Stimulated activated naive CD8-positive, alpha-beta T cell treated with anti-CD3 and anti-CD28 coated beads, Interleukin-15, amount 100 ng/mL, for 72 hours (primary cell): ENCODE measurements at places on chromosomes 2 and 18.

- DNase-seq: no peak
Observed at GRCh38 chr2:161980976-161981375, 93.0 kb downstream of the DPP4 start.

DNA sequence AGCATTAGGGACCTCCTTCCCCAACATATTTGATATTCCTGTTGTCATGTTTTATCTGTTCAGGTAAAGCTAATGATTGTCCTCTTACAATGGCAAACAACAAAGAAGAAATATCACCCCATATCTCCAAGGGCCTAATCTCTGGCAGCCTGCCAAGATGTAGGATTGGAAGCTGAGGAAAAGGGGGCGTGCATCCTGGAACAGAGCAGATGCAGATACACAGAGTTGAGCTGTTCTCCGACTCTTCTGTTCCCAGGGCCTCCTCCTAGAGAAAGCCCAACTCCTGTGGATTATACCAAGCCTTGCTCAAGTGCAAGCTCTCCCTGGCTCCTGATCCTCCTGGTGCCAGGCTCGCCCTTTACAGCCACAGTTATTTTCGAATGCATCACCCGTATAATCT, 35.2 kb upstream of the CD207 start:
- no peak for DNase-seq

DNA sequence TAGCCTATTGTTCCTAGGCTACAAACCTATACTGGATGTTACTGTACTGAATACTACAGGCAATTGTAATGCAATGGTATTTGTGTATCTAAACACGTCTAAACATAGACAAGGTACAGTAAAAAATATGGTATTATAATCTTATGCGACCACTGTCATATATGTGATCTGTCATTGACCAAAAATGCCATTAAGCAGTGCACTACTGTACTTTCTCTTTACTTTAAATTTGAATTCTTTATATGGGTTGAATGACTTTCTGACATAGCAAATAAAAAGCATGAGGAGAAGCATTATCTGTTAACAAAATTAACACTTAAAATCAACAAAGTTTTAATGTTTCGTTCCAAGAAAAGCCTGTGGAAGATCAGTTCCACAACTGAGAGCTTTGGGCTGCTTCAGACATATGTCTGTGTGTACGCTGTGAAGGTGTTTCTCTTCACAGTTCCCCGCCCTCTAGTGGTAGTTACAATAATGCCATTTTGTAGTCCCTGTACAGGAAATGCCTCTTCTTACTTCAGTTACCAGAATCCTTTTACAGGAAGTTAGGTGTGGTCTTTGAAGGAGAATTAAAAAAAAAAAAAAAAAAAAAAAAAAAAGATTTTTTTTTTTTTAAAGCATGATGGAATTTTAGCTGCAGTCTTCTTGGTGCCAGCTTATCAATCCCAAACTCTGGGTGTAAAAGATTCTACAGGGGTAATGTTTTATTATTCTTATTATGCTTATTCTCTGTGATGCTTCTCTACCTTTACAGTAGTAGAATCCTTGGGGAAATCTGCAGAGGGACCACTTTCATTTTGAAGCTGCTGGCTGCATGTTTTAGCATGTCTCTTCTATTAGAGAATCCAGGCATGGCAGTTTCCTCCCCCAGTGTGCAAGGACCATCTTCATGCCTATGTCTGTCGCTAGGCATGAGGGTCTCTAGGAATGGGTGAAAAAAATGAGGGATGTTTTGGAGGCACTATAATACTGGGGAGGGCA, 54.5 kb downstream of the SCN2A start:
- DNase-seq: peak; percentile 48

- no peak for DNase-seq
Observed at GRCh38 chr2:197461057-197461456, 7.7 kb downstream of the COQ10B start.

- DNase-seq: no peak
Observed at GRCh38 chr2:237806334-237806733, 7.8 kb downstream of the RBM44 start.

GRCh38 chr2:10764896-10765295, 43.5 kb downstream of the ATP6V1C2 start:
- no peak for DNase-seq

GRCh38 chr2:68466778-68467076, 367 bp downstream of the FBXO48 start:
- no peak for DNase-seq

DNA sequence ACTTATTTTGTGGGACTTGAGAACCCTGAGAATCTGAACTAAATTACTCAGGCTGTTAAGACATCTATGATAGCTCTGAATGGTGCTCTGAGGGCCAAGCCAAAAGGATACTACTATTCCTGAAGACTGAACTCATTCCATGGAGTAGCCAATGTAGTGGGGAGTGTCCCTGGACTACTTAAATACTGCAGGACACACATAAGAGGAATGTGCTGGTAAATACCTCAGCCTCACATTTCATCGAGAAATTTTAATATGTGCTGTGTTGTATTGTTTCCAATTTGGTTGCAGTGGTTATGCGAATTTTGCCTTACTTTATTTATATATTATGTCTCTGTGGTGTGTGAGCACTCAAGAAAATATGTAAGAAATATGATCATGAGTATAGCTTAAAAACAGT, 264.4 kb upstream of the FIGN start:
- no peak for DNase-seq

- DNase-seq: no peak
Observed at GRCh38 chr2:144461308-144461766, 58.6 kb downstream of the ZEB2 start.

DNA sequence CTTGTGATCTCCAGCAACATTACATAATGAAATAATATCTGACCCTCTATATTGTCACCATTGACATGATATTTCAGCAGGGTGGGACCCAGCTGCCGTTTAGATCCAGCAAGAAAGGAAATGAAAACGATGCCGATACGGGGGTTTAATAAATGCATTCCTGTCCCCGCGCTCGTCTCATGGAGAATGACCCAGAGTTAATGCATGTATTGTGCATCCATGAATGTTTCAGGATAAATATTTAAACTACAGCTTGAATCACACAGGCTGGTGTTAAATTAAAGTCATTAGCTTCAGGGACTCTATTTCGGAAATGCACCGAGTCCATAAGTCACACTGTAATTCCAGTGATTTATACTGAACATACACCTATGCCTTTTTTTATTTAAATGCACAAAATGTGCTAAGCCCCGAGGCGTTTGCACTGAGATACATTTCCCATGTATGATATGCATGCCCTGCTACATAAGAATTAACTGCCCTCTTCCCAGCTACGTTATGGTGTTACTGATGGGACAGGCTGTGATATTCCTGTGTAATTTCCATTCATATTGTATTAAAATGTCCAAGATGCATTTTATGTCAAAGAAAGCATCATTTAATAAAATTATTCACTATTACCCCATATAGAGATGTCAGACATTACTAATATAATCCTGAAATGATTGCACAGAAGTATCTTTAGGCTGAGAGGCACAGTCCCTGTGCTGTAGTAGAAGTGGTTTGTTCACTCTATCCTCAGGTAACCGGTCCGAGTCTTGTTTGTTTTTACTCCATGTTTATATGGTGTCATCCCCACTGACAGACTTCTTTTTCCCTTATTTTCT, 109.3 kb upstream of the ZNF516 start:
- DNase-seq: no peak

DNA sequence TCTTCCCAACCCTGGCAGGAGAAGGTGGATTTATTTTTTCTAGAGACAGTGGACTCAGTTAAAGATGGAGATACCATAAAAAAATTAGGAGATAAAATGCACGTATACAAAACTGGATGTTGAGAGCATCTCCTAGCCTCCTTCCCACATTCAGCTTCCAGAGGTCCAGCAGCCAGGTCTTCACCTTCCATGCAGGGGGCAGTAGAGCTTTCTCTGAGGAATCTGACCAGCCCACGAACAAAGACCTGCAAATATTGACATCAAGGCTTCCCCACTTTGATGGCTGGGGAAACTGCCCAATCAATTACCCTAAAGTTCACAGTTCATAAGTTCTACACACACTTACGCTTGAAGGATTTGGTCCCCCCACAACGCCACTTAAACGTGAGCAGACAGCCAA, 24.5 kb downstream of the AQP4 start:
- no peak for DNase-seq

DNA sequence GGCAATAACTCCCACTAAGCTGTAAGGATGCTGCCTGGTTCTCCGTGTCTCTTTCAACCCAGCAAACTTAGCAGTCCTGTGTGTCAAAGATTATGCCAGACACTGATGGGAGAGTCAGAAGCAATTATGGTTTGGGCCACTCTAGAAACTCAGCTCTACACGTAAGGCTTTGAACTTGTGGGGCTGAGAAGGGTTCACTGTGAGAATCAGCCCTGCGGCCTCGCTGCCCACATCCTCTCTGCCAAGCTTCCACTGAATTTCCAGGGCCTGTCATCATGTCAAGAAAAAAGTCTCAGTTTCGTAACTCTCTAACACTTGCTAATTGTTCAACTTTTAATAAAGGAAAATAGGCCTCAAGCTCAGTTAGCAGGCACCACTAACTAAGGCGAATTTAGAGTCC, 308.8 kb upstream of the LYPD1 start:
- DNase-seq: no peak

GRCh38 chr2:11129598-11130449, 25.4 kb upstream of the SLC66A3 start:
- peak; percentile 67 for DNase-seq

DNA sequence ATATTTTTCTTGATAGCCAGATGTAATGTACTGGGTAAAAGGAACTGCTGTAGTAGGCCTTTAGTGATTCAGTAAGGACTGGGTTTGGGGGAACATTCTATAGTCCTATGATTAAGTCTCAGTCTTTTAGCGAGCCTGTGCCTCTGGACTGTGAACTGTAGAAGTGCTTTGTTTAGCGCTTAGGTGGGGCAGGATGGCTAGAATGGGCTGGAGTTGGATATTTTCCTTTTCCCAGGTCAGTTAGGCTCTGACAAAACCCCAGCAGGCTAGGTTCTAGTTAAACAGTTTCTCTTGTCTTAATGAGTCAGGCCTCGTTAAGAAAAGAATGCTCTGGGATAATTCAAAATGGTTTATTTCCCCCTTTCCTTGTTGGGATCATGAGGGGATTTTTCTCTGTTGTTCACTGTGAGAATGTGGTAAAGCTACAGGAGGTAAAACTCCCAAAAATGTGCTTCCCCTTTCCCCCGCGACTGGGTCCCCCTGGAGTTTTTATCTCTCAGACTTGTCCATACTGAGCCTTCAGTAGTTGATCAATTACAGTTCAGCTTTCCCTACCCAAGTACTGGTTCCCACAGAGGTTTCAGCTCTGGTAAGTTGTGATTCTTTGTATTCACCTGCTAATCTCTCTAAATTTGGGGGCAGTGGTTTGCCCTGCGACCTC, 31.5 kb downstream of the EHBP1 start:
- no peak for DNase-seq

GRCh38 chr2:175571078-175571653, 389.7 kb upstream of the ATP5MC3 start:
- no peak for DNase-seq

- DNase-seq: no peak
Observed at GRCh38 chr2:47339745-47340541, 63.0 kb upstream of the MSH2 start.

DNA sequence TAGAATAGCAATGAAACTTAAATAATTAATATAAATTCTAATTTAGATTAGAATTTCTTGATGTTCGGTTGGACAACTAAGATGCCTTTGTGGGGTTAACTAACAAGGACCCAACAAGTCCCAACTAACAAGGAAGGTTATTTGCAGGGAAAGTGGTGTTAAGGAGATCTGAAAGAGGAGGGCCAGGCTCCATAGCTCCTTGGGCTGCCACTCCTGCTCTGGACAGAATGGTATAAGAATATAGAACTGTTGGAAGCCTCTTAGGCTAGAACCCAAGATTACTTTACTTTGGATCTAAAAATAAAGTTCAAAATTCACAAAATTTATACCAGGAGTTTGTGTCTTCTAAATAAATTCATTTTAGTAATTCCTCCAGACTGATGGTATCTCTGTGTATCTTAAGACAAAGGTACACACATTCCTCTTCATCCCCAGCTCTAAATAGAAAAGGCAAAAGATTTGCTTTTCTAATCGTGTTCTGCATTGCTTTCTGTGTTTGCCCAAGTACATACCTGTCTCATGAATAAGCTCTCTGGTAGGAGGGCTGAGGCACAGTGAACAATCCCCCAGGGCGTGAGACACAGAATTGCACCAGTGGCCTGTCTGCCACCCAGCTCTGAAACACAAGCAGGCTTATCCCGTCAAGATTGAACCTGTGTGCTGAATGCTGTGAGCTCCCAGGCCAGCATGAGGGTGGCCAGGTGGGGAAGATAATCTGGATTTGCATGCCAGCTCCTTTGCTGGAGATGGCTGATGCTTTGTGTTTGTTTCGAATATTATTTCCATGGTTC, 176.0 kb downstream of the ACKR3 start:
- DNase-seq: no peak

GRCh38 chr2:27823569-27823968, 52.0 kb downstream of the MRPL33 start:
- DNase-seq: no peak

GRCh38 chr2:26922405-26923188, 47.8 kb upstream of the MAPRE3 start:
- peak; percentile 32 for DNase-seq

DNA sequence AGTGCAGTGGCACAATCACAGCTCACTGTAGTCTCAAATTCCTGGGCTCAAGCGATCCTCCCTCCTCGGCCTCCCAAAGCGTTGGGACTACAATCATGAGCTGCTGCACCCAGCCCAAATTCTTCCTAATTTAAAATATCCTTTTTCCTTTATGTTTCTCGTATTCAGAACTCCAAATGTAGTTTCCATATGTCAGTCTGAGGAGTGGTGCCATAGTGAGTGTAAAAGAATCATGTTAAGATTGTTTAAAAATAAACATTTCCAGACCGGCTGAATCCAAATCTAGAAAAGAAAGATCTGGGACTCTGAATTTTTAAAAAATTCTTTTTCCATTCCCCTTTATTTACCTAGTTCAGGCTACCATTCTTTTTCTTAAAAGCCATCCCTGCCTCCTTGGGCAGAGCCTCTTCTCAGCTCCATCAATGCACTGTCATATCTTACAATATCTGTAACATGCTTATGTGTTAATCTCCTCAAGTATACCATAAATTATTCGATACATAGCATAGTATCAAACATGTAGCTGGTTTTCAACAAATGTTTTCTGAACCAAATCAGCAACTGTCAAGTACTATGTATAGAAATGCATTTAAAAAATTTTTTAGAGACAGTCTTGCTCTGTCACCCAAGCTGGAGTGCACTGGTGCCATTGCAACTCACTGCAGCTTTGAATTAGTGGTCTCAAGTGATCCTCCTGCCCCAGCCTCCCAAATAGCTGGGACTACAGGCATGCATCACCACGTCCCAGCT, 31.3 kb downstream of the PTPN2 start:
- no peak for DNase-seq

DNA sequence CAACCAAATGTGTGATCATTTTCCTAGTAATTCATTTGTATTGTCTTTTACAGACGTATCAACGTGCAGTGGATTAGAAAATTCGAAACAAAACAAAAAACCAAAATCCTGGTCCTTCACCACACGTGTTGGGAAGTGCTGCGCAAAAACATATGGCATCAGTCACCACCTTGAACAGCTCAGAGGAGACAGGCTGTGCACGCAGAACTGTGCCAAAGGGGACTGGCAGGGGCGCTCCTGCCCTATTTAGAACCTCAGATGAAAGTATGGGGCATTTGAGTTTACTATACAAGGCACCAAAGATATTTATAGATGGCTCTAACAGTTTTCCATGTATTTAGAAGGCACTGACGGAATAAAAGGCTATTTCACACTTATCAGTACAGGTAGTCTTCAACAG, 42.3 kb downstream of the NOL10 start:
- DNase-seq: no peak
